ENCODE measurements at places on chromosomes 4 and X.

- DNase-seq: no peak
Observed at GRCh38 chr4:37994569-37994968, 34.4 kb downstream of the PTTG2 start.

GRCh38 chr4:128450326-128451120, 162.9 kb upstream of the PGRMC2 start:
- DNase-seq: no peak

GRCh38 chr4:184282895-184283654, 65.4 kb upstream of the ENPP6 start:
- DNase-seq: no peak

- no peak for DNase-seq
Observed at GRCh38 chr4:60744767-60745166, 455.4 kb upstream of the ADGRL3 start.

DNA sequence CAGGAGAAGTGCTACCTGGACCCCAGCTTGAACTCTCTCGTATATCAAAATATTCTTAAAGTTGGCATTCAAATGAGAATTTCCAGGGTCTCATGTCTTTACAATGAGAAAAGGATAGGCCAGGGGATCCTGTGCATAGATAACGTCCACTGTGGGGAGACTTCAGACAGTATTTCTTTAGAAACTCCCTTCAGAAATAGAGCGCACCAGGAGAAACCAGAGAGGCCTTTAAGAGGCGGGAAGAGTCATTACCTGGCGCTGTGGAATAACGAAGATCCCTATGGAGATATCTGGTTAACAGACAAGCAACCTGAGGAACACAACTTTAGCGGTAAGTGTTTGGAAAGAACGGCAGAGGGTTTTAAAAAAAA, 600 bp downstream of the RADX start:
- DNase-seq: no peak
